ENCODE measurements at places on chromosomes 6 and 20. TPM values are rescaled to one million over a fixed set of nuclear protein-coding genes. Genes with fewer than 3 reads are reported as not detected.

DNA sequence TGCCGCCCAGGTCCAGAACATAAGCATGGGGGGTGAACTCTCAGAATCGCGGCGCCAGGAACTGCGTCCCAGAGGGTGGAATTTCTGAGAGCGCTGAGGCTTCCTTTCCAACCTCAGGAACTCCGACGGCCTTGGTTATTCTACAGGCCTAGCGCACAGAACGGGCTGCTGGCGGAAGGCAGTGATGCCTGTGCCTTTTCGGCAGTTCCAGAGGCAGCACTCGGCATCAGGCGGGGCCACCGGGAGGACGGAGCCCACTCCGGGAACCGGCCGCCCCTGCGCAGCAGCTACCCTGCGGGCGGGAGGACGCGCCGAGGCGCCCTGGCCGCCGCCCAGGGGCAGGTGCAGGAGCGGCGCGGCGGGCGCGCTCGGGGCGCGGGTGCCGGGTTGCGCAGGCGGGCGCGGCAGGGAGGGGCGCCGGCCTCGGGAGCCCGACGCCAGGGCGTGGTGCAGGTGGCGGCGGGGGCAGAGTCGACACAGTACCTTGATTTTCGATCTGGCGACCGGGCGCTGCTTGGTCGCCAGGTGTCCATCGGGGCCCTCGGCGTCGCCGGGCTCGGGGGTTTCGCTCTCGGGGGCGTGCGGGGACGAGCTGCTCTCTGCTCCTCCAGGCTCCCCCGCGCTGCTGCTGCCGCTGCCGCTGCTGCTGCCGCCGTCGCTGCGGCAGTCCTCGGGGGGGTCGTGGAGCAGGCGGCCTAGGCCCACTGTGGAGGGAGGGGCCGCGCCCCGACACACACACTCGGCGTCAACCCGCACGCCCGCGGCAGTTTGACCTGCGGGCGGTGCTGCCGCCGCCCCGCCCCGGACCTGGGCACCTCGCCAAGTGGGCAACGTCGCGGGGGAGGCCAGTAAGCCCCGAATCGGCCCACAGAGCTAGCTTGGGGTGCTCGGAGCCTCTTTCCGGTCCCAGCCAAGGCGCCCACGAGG is 1.3 kb downstream of the OVOL2 start:
- H3K4me1 ChIP-seq, result peaks cover 6% of the 10 kb centered on the region
- no peaks in the 10 kb centered on the region for H3K36me3 ChIP-seq
- peak overlapping the region; percentile 81 for H3K27ac ChIP-seq

DNA sequence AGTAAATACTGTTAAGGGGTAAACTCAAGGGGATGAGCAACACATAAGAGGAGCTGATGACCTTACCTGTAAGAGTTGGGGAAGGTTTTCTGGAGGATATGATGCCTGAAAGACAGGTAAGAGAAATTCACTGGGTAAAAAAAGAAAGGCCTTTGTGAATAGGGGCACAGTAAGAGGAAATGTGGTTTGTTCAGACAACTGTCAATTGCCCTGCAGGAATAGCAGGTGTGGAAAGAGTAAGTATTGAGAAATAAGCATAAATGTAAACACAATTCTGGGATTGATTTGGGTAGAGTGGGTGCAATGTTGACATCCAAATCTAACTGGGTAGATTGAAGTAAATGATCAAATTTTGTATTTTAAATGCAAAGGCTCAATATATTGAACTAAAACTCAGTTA is 670.0 kb downstream of the DHX35 start:
- no peaks in the 10 kb centered on the region for H3K36me3 ChIP-seq
- no peaks in the 10 kb centered on the region for H3K4me1 ChIP-seq
- no peak overlapping the region for H3K4me3 ChIP-seq
- H3K27me3 ChIP-seq, result no peaks in the 10 kb centered on the region
- H3K27ac ChIP-seq, result no peak overlapping the region

- no peaks in the 10 kb centered on the region for H3K36me3 ChIP-seq
- peaks cover 6% of the 10 kb centered on the region for H3K4me1 ChIP-seq
- no peak for DNase-seq
- H3K27me3 ChIP-seq, result no peaks in the 10 kb centered on the region
- H3K4me3 ChIP-seq, result no peak overlapping the region
Observed at GRCh38 chr20:25553819-25554296, 31.5 kb downstream of the NINL start.

DNA sequence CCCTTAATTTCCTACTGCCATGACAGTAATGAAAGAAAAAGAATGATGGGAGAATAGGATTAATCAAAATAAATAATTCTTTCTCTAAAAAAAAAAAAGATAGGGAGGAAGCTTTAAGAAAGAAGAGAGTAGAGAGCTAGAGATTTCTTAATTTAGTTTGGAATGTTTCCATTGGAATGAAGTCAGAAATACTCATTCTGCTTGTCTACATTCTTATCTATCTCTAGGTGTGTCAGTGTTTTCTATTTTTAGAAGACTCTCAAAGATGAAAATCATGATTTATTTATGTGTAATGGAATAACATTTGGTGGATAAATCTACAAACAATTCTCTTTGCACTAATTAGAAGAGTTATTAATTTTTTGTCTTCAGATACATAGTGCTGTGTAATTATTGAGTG is 38.0 kb upstream of the HIVEP1 start:
- no peaks in the 10 kb centered on the region for H3K36me3 ChIP-seq
- H3K4me3 ChIP-seq, result no peak overlapping the region
- no peaks in the 10 kb centered on the region for H3K4me1 ChIP-seq
- no peak for DNase-seq
- no peaks in the 10 kb centered on the region for H3K27me3 ChIP-seq
- no peak overlapping the region for H3K27ac ChIP-seq

DNA sequence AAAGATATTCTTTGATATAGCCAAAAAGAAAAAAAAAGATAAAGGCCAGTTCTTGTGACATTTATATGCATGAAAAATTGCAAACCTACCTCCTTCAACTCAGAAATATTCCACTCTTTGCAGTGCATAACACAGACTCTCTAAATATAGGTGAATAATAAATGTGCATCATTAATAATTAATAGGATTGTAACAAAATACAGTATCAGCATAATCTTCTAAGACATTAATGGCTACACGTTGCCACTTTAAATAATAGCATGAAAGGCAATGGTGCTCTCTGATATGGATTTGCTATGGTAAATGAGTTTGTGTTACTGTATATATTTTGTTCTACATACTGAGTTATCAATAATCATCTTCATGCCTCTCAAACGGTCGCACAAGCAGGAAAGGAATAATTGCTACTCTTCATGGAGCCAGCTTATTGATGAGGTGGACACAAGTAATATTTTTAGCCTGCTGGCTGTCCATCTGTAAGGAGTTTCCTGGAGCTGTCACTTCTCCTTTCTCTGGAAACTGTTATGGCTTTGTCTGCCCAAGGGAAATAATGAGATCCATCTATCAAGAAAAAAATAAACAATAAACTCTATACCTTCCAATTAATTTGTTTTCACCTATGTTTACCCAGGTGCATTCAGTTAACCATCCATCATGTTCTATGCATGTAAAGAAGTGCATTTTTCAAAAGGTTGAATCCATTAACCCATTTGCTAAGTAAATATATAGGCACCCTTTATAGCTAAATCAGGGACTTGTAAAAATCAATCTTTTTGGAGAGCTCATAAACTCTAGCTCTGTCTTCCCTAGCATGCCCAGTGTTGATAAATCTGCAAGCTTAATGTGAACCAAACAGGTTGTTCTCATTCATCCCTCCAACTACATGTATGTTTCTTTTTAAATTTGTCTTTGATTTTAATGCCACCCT is 253.0 kb downstream of the NKAIN2 start:
- no peaks in the 10 kb centered on the region for H3K27me3 ChIP-seq
- no peak for DNase-seq

GRCh38 chr6:10375391-10375969 is 39.4 kb downstream of the TFAP2A start:
- no peaks in the 10 kb centered on the region for H3K27me3 ChIP-seq
- no peaks in the 10 kb centered on the region for H3K36me3 ChIP-seq
- H3K4me3 ChIP-seq, result no peak overlapping the region
- no peaks in the 10 kb centered on the region for H3K4me1 ChIP-seq

DNA sequence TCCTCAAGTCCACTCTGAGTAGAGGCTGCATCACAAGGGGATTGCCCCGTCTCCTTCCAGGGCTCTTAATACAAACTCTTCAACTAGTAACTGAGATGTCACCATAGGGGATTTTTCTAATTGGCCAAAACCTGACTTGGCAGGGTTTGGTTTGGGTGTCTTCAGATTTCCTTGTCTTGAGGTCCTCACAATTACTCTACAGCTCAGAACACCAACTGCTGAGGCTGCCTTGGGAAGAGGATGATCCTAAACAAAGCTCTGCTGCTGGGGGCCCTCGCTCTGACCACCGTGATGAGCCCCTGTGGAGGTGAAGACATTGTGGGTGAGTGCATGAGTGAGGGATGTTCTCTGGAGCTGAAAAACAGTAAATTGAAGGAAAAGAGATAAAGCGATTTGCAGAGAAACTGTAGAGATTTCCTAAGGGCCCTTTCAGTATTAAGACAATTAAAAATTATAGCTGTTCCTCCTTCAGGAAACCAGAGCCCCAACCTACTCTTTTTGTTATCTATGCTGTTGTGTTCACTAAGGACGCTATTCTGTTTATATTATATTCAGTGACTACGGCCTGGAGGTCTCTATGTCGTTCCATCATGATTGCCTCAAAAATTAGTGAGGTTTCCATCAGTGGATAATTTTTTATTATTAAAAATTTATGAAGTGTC is at the start of gene HLA-DQA1:
Gene HLA-DQA1, plus strand, starts transcription at position 188 of the 662 bp plus-strand sequence. Its CDS starts 53 bp downstream, at position 241.
- no peaks in the 10 kb centered on the region for H3K36me3 ChIP-seq
- no peaks in the 10 kb centered on the region for H3K27me3 ChIP-seq
- no peak within 1 kb of the TSS for H3K27ac ChIP-seq
- peak within 1 kb of the TSS; percentile 5 for H3K4me3 ChIP-seq
- H3K4me1 ChIP-seq, result no peaks in the 10 kb centered on the region
- DNase-seq, result no peak

DNA sequence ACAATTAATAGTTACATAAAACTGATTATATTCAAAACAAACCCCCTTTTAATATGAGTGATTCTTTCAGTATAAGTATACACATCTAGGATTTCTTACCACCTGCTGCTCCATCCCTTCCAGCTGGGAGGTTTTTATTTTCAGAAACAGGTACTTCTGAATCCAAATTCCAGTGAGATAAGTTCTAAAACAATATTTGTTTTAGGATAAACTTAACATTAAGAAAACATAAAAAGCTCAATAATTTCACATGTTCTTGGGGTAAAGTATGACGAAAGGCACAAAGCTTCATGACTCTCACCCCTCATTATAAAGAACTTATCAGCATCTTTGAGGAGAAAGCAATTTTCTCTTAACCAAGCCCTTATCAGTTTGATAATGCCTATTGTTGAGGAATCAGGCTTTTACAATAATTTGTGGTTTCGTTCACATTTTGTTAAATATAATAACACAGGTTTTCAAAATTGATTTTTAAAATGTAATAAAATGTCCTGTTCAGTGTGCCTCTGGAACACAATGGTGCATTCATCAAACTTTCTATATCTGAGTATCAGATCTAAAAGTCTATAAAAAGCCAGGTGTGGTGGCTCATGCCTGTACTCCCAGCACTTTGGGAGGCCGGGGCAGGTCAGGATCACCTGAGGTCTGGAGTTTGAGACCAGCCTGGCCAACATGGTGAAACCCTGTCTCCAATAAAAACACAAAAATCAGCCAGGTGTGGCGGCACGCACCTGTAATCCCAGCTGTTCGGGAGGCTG is 4.3 kb downstream of the FAM217A start:
- no peaks in the 10 kb centered on the region for H3K27me3 ChIP-seq
- H3K4me1 ChIP-seq, result no peaks in the 10 kb centered on the region
- H3K27ac ChIP-seq, result no peak overlapping the region
- H3K36me3 ChIP-seq, result no peaks in the 10 kb centered on the region

DNA sequence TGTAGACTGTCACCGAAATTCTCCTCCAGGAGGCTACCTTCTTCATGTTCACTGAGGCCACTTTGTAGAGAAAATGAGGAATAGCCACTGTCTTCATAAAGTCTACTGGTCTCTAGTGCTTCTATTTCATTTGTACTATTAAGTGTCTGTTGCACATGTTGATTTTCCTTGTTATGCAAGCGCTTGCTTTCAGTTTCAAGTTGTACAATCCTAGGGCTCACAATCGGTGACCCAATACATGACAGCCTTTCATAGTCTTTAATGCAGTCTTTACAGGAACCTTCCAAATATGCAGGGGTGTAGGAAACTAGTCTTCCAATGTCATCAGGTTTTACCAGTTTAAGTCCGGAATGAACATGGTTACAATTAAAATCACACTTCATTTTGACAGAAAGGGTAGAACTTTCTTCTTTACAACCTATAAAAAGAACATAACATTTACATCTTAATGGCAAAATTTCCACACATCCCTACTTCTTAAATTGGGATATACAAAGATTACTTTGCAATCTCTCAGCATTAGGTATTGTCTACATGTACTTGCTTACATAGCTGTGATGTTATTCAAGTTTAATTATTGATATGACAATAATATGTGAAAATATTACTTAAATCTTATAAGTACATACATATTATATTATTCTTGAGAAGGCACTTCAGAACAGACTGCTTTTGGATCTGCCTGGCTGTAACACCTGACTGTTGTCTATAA is 7.5 kb downstream of the FBXO5 start:
- H3K4me1 ChIP-seq, result no peaks in the 10 kb centered on the region
- no peaks in the 10 kb centered on the region for H3K36me3 ChIP-seq
- no peak overlapping the region for H3K27ac ChIP-seq
- DNase-seq, result no peak

GRCh38 chr6:145904391-145904790 is 59.8 kb downstream of the SHPRH start:
- H3K36me3 ChIP-seq, result no peaks in the 10 kb centered on the region
- DNase-seq, result no peak
- no peak overlapping the region for H3K4me3 ChIP-seq
- H3K27me3 ChIP-seq, result no peaks in the 10 kb centered on the region
- H3K4me1 ChIP-seq, result no peaks in the 10 kb centered on the region

DNA sequence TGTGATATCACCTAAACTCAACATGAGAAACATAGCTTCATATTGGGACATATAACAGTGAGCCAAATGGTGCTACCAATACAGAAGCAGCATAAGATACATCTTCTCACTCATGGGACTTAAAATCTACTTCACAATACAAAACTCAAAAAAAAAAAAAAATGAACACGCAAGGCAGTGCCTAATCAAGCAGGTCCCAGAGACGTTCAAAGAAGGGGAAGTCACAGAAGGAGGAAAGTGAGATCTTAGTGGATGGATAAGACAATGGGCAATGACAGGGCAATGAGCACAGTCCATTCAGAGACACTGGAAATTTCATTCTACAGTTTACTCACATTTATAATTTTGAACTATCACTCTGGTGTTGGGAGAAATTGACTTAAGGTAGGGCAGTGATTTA is 88.3 kb downstream of the FAM50B start:
- H3K36me3 ChIP-seq, result no peaks in the 10 kb centered on the region
- DNase-seq, result no peak
- H3K27ac ChIP-seq, result no peak overlapping the region
- no peaks in the 10 kb centered on the region for H3K4me1 ChIP-seq
- H3K27me3 ChIP-seq, result no peaks in the 10 kb centered on the region

DNA sequence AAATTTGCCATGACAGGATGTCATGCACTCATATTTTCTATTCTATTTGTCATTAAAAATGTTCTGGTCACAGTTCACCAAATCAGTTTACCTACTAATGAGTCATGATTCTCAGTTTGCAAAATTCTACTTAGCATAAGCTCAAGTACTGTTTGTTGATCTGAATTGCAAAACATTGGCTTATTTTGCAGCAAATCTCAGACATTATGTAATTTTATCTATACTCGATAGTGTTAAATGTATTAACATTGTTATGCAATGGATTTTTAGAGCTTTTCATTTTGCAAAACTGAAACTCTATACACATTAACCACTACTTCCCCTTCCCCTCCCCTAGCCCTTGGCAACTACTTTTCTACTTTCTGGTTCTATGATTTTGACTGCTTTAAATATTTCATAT is 213.8 kb upstream of the ZFP64 start:
- H3K27ac ChIP-seq, result no peak overlapping the region
- no peak overlapping the region for H3K4me3 ChIP-seq
- no peak for DNase-seq
- no peaks in the 10 kb centered on the region for H3K27me3 ChIP-seq
- no peaks in the 10 kb centered on the region for H3K36me3 ChIP-seq
- no peaks in the 10 kb centered on the region for H3K4me1 ChIP-seq

The C20orf202 gene
- 0.33 TPM for total RNA-seq

The BPIFB2 gene
- not detected for total RNA-seq
